ENCODE measurements at places on chromosomes 2 and 18.

DNA sequence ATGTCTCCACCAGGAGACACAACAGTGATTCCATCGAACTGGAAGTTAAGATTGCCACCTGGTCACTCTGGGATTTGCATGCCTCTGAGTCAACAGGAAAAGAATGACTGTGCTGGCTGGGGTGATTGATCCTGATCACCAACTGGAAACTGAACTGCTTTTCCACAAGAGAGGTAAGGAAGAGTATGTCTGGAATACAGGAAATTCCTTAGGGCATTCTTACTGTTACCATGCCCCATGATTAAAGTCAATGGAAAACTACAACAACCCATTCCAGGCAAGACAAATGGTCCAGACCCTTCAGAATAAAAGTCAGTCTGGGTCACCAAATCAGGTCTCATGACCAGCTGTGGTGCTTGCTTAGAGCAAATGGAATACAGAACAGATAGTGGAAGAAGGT, 12.0 kb upstream of the DDX1 start:
- DNase-seq: no peak

GRCh38 chr2:9760069-9760901, 83.0 kb upstream of the TAF1B start:
- no peak for DNase-seq

DNA sequence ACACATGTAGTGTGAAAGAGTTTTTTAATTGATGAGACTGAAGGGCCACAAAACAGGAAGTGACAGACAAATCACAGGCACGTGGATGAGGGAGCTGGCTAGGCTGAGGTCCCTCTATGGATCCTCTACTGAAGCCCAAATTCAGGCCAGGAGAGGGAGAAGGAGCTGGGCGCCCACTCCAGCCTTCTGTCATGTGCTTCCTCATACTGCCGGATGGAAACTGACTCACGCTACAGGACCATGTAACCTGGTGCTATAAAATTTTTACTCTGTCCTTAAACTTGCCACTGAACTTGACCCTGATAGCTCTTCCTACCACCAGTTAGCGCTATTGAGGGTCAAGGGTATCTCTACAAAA, 31.3 kb downstream of the PSTPIP2 start:
- DNase-seq: no peak

- DNase-seq: no peak
Measured at GRCh38 chr2:217725409-217725808, 277.4 kb downstream of the TNS1 start.
